ENCODE measurements at places on chromosomes 13 and 19.
A peak's percentile ranks its signal among the peaks of the same experiment; 100 is the strongest.

- peak; percentile 73 for DNase-seq
Measured at GRCh38 chr13:78241278-78241919, 322.8 kb upstream of the EDNRB start.

- no peak for DNase-seq
Measured at GRCh38 chr19:53094754-53095575, 8.3 kb downstream of the ZNF160 start.

DNA sequence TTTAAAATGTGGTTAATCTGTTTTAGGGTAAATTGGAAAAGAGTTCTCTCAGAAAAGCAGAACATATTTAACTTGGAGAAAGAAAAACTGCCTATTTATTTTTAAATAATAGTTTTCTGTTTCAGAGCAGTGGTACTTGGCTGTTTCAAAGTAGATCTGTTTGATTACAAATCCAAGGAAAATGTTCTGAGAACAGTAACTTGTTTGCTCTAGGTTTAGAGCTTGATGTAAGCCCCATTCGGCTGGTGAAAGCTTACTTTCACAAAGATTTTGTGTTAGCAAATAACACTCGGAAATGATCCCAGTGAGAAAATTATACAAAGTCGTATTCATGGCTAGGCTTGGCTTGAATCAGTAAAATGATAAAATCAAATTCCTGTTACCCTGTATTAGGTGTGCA, 395.8 kb upstream of the GPC6 start:
- DNase-seq: no peak

DNA sequence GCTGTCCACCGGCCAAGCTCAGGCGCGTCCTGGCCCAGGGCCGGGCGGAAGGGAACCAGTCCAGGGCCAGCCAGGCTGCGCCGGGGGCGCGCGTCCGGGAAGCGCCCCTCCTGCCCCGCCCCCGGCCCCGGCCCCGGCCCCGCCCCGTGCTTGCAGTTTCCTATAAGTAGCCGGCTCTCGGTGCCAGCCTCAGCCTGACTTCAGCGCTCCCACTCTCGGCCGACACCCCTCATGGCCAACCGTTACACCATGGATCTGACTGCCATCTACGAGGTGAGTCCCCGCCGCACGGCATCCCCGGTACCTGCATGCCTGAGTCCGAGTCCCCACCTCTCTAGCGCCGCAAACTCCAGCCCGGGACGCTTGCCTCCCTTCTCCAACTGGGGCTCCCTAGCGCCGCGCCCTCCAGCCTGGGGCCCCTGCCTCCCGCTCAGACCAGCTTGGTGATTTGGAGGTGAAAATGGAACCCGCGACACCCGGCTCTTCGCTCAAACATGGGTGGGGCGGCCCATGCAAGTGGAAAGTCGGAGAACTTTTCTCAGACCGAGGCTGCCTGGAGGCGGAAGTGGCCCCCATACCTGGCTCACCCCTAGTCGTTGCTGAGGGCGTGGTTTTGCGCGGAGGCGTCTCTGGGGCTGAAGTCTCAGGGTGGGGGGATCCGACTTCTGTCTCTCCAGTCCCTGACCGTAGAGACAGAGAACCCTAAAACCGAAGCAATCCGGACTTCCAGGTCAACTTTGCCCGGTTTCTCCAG, at the start of gene ZFP36:
ZFP36 (plus strand) TSS at position 192 of the 754 bp plus-strand sequence; CDS start at position 250, 58 bp downstream.
- peak; percentile 89 for DNase-seq

DNA sequence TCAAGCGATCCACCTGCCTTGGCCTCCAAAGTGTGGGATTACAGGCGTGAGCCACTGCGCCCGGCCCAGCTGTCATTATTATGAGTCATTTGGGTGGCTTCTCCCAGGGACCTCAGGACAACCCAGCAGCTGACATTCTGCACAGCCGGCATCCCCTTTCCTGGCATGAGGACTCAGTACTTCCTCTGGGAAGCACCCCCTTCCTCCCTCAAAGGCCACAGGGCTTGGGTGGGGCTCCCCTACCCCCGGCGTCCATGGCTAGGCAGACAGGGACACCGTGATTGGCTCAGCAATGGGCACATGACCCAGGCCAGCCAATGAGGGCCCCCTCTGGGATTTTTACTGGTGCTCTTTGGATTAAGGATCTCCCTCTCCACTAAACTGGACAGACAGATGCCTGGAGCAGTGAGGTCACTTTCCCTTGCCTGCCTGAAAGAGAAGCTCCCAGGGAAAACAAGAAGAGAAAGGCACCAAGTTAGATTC, 6.0 kb downstream of the KANK2 start:
- peak; percentile 57 for DNase-seq

DNA sequence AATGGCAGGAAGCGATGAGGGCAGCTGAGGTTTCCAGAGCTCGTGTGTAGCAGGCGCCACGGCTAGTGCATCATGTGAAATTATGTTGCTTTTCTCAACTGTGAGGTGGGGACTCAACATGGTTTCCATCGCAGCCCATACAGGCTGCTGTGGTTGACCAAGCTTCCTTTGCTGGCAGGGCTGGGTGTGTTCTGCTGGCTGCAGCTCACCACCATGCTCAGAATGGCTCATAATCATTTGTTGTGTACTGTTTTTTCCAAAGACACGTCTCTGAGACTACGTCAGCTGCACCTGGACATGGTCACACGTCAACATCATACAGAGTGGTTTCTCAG, 16.1 kb upstream of the RASA3 start:
- DNase-seq: peak; percentile 54

GRCh38 chr19:924553-925086, 1.2 kb upstream of the ARID3A start:
- DNase-seq: peak; percentile 67

DNA sequence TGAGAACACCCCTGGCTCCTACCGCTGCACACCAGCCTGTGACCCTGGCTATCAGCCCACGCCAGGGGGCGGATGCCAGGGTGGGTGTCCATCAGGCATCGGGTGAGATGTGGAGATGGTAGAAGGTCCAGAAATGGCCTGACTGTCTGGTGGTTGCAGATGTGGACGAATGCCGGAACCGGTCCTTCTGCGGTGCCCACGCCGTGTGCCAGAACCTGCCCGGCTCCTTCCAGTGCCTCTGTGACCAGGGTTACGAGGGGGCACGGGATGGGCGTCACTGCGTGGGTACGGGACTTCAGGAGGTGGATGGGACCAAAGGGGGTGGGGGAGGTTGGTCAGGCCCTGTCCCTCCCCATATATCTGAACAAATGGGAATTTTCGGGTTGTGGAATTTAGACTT, 15.8 kb downstream of the LTBP4 start:
- no peak for DNase-seq

- no peak for DNase-seq
Measured at GRCh38 chr13:36183901-36184300, 30.5 kb downstream of the SOHLH2 start.
